Natural killer cell (primary cell): ENCODE measurements at places on chromosomes 13 and 19. TPM values are rescaled to one million over a fixed set of nuclear protein-coding genes. Genes with fewer than 3 reads are reported as not detected.

DNA sequence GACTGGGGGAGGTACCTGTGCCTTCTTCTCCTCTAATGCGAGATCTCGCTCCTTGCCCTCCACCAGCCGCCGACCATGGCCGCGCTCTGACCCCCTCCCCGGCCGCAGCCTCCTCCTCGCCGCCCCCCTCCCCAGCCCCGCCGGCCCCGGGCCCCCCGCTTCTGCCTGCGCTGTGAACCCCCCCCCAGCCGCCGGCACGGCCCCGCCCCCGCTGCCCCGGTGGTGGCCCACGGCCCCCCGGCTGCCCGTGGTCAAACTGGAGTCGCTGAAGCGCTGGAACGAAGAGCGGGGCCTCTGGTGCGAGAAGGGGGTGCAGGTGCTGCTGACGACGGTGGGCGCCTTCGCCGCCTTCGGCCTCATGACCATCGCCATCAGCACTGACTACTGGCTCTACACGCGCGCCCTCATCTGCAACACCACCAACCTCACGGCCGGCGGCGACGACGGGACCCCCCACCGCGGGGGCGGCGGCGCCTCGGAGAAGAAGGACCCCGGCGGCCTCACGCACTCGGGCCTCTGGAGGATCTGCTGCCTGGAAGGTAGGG, at the start of gene CACNG8:
CACNG8 (plus strand) TSS at position 51 of the 545 bp plus-strand sequence.
- DNase-seq: no peak

DNA sequence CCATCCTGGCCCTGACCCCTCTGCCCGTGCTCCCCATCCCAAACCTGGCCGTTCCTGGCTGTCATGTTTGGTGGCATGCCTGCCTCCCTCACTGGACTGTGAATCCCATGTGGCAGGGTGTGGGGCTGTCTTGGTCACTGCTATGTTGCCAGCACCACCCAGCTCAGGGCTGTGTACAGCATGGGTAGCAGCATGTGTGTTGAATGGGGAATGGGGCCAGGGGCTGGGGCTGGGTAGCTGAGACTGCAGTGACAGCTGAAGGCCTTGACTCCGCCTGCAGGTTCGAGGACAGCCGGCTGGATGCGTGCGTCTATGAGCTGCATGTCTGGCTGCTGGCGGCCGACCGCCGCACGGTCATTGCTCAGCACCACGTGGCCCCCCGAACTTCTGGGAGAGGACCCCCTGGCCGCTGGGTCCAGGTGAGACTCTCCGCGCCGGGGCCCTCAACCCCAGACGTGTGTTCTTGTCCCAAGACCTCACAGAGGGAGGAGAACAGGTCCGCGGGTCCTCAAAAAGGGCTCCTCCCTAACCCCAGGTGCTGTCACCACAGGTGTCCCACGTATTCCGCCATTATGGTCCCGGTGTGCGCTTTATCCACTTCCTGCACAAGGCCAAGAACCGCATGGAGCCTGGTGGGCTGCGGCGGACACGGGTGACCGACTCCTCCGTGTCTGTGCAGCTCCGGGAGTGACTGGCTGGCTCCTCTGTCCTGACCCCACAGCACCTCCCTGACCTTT, 3.5 kb downstream of the NCCRP1 start:
- no peak for DNase-seq

Gene KIR3DL2
- 65.1 TPM for total RNA-seq

GRCh38 chr13:67200605-67201004, 29.5 kb downstream of the PCDH9 start:
- DNase-seq: no peak

Gene CEACAM16
- not detected for total RNA-seq

DNA sequence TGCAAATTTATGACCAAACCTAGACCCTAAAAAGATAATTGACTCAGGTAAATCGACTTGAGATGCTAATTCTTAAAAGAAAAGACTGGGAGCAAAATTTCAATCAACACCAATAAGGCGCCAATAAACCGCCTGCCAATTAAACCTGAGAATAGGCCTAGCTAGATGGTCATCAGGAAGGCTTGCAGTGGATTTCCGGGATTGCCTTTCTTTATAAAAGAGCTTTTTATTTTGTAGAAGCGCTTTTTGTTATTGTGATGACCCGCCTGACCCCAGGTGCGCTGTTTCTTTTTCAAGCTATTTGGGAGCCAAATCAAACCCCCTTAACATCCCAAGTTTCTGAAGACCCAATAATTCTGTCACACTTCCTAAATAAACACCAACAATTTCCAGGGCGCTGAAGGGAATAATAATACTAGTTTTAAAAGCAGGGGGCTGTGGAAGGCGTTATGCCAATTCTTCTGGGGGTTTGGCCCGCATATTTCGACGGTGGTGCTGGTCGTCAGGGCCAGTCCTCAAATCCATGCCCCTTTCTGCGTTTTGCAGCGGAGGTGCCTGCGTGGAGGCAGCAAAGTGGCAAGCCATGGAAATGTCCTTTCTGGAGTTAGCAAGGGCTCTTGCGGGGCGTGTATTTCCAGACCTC, 2.9 kb upstream of the ZIC5 start:
- DNase-seq: peak; percentile 17

- no peak for DNase-seq
These were observed 118.1 kb downstream of the STARD13 start for GRCh38 chr13:33167491-33167890.

GRCh38 chr19:2529473-2529918, 53.6 kb downstream of the GADD45B start:
- no peak for DNase-seq

DNA sequence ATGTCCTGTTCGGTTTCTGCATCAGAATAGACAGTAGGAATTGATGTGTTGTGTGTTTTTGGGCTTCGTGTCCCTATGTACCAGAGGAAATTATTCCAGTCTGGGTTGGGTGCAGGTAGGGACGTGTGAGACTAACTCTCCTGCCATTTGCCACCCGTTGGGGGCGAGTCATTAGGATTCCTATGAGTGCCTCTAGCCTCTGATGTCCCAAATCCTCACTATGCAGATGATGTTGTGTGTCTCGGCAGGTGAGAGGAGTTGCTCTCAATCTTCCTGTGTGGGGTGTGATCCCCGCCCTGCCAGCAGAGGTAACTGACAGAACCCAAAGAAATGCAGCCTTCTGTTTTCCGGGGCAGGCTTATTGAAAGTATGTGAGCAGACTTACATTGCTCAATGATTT, 31.2 kb upstream of the ZNF331 start:
- DNase-seq: no peak

DNA sequence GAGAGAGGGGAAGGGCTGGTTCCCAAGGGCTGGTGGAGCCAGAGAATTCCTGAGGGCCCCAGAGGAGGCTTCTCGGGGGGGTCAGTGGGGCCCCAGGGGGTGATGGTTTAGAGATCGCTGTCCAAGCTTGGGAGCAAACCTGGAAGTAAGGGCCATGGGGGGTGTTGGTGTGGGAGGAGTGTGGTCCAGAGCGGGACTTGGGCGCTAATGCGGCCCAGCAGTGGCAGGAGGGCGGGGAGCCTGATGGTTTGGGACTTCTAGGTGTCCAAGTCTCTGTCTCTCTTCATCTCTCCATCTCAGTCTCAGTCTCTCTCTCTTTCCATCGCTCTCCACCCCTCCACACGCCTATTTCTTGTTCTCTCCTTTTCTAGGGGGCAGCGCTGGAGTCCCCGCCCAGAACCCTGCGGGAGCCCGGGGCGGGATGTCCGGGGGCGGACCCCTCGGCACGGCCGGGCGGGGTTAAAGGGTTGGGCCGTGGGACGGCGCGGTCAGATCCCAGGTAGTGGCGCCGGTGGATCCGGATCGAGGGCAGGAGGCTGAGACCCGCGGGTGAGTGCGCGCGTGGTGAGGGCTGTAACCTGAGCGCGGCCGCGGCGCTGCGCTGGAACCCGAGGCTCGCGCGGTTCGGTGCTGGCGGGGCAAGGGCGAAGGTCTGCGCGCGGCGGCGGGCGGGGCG, at the start of gene CYP4F22:
CYP4F22 (plus strand) TSS at position 491 of the 676 bp plus-strand sequence. CDS start 16,812 bp downstream, outside the sequence.
- DNase-seq: peak; percentile 16

Gene ZSCAN5A
- 6.7 TPM for total RNA-seq
